Psoas muscle (tissue), 8 donors: ENCODE measurements at places on chromosomes 4 and X. TPM values are rescaled to one million over a fixed set of nuclear protein-coding genes. Genes with fewer than 3 reads are reported as not detected.

Gene TSPAN6
- 2.1 TPM for total RNA-seq

Gene ART3
- total RNA-seq, result 133 TPM

Gene WFS1
- total RNA-seq, result 8.8 TPM

Gene TMEM35A
- total RNA-seq, result 0.28 TPM

Gene IBSP
- not detected for total RNA-seq

DNA sequence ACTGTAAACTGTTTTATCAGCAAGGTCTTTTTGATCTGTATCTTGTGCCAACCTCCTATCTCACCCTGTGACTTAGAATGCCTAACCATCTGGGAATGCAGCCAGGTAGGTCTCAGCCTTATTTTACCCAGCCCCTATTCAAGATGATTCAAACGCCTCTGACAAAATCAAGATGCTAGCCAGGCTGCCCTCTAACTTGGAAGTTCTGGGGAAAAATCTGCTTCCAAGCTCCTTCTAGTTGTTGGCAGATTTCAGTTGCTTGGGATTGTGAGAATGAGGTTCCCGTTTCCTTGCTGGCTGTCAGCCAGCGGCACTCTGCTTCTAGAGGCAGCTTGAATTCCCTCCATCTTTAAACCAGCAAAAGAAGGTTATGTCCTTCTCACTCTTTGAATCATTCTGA, 34.7 kb downstream of the LUZP4 start:
- DNase-seq, result no peak

DNA sequence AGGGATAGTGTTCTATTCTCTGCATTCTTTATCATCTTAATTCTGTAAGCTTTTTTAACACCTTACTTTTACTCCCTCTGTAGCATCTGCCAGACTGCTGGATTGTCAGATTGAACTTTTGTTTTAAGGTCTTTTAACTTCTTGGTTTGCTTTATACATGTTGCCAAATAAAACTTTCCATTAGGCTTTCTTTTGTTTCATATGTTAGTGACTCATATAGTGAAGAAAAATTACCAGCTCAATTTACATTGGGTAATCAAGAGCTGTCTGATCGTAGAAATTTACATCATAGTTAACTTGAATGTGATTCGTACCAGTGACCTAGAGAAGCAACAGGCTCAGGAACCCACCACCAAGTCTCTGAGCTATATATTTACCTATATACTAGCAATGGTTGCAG, 28.5 kb upstream of the KLHL4 start:
- DNase-seq, result no peak

DNA sequence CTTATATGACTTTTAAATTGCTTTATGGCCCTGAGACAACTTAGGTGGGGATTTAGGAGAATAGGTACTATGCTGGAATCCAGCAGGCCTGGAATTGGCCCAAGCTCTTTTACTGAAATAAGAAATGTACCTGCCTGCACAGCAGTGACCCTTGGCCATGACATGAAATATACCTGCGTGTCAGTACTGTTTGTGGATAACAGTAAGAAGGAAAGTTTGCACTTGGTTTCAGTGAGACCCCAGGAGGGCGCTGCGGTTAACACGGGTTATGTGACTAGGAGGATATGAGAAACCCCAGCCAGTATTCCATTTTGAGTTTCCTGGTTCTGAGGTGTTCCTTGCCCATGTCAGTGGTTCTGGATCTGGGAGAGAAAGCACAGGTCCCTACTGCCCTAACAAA, 5.3 kb downstream of the MTM1 start:
- DNase-seq, result no peak

GRCh38 chr4:153215921-153216320, 11.7 kb downstream of the TRIM2 start:
- no peak for DNase-seq

DNA sequence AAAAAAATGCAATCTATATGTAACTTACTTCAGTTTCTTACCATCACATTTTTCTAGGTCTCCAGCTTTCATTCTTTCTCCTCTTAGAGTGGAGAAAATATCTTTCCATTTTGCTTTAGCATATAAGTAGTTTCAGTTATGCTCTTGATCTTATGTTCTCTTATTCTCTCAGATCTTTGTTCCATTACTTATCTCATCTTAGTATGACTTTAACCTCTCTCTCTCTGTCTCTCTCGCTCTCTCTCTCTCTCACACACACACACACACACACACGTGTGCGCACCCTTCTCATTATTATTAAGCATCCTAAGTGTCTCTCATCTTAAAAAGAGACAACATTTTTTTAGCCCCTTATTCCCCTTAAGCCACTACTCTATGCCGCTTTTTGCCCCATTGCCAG, 92.8 kb downstream of the FAAH2 start:
- no peak for DNase-seq

- no peak for DNase-seq
These were observed 154.0 kb downstream of the UGT8 start for GRCh38 chr4:114752391-114753165.

- DNase-seq, result no peak
These were observed 92.2 kb downstream of the LPAR4 start for GRCh38 chrX:78839711-78840110.

- no peak for DNase-seq
These were observed 15.1 kb upstream of the ABLIM2 start for GRCh38 chr4:8173492-8174242.

- no peak for DNase-seq
These were observed 374.1 kb upstream of the RASGEF1B start for GRCh38 chr4:81845761-81846160.

DNA sequence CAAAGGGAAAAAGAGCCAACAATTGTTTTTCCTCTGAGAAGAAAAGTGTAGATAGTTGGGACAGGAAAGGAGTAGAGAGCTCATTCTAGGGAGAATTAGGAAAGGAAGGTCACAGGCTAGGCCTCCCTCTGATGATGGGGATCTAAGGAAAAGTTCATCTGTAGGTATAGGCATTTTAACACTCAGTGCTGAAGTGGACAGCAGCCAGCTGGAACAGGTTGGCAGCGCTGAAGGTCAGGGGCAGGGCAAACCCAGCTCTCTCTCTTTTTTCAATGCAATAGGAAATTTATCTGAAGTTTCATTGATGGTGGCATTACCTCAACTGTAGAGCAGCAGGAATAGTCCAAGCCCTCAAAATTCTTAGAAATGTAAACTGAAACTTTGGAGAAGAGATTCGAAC, 98.5 kb upstream of the ETNPPL start:
- no peak for DNase-seq

- DNase-seq, result no peak
These were observed 8.0 kb downstream of the RPL34 start for GRCh38 chr4:108628411-108628810.

- no peak for DNase-seq
These were observed 20.3 kb downstream of the RNF4 start for GRCh38 chr4:2489081-2489805.

DNA sequence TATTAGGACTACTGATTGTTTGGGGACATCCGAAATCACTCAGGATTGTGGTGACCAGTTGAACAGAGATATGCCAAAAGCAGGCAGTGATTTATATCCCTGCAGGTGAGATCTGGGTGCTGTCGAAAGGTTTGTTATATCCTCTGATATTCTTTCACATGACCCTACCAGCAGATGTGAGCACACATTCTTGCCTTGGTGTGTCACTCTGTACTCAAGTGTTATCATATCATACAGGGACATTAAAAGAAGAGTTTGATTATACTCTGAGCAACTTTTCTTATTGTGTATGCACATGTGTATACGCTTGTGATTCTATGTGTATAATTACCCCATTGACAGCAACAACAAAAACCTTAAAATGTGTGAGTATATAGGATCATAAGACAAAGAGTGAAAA, 381.2 kb upstream of the IGFBP7 start:
- no peak for DNase-seq

GRCh38 chr4:34187056-34187455, 2057.3 kb downstream of the ARAP2 start:
- DNase-seq, result no peak

DNA sequence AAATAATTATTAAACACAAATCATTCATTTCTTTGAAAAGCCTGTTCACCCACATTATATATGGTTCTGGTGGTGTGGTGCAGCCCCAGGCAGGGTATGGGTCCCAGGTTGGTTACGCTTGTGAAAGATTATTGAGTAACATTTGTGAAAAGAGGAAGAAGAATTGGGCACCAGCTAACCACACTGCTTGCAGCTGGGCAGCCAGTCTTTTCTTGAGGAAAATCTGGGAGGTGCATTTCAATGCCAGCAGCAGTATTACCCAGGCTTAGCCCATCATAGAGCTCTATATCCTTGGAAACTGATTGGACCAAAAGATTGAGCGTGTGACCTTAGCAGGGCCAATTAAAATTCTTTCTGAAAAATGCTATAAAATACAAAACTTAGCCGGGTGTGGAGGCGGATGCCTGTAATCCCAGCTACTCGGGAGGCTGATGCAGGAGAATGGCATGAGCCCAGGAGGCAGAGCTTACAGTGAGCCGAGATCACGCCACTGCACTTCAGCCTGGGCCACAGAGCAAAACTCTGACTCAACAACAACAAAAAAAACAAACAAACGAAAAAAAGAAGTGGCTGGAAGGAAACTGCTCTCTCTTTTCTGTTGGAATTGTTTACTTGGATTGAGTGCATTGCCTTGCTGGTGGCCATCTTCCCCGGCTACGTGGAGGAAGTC, 9.7 kb upstream of the PLAC8 start:
- DNase-seq, result no peak

DNA sequence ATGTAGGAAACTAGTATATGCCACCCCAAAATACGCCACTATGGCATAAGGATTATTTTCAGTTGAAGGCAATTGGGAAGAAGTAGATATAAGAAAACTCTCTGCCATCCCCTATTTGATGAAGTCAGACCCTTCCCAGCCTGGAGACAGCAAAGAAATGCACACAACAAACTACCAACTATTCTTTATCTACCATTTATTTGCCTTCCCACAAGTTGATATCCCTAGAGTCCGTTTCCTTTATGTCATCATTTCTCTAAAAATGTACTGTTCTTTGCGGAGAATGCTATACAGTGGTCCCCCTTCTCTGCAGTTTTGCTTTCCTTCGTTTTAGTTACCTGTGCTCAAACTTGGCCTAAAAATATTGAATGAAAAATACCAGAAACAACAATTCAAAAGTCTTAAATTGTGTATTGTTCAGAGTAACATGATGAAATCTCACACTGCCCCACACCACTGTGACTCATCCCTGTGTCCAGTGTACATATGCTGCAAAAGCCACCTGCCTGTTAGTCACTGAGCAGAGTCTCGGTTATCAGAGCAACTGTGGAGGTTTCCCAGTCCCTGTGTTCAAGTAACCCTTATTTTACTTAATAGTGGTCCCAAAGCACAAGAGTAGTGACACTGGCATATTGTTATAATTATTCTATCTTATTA, 152.3 kb downstream of the WDFY3 start:
- DNase-seq, result peak; percentile 24

DNA sequence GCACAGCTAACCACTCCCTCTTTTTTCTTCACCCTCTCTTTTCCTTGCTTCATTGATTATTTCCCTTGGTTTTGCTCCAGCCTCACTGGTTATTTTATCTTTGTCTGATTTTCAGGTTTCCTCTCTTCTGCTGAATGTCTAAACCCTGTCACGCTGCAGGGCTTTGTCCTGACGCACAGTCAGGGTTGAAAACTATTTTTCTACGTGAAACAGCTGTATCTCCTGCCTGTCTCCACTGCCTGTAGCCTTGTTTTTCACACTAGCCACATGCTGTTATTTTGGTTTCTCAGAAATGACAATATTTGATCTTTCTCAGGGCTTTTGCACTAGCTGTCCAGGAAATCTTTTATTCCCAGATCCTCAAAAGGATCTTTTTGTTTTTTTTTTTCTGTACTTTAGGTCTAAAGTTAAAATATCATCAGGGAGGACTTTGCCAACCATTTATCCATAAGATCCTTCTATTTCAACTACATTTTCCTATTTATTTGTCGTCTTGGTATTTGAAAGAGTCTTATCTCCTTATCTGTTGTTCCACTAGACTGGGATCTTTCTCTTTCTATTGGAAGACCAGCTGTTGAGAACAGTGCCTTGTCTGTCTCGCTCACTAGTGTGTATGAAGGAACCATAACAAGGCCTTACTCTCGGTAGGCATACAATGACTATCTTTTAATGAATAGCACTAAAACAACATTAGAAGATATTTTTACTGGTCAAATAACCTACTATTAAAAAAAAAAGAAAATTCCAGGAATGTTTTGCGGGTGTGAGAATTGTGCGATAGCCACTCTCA, 164.3 kb downstream of the PDHA2 start:
- no peak for DNase-seq

DNA sequence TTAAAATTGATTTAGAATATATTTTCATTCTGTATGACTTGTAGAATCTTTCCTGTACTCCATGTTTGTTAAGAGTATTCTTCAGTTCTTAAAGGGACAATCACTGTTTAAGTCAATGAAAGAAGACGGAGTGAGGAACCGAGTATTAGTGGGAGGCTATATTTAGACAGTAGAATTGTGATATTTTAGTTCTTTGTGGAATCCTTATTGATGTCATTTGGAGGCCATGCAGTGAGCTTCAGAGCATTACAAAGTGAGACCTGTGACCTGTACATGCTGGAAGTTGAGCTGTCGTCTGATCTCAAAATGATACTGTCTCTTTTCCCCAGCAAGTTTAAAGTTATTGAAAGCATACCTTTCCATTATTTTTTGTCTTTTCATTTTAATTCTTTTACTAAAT, 394.7 kb downstream of the GALNTL6 start:
- no peak for DNase-seq

GRCh38 chrX:17567187-17567586, 170.1 kb upstream of the SCML1 start:
- DNase-seq, result peak; percentile 19

DNA sequence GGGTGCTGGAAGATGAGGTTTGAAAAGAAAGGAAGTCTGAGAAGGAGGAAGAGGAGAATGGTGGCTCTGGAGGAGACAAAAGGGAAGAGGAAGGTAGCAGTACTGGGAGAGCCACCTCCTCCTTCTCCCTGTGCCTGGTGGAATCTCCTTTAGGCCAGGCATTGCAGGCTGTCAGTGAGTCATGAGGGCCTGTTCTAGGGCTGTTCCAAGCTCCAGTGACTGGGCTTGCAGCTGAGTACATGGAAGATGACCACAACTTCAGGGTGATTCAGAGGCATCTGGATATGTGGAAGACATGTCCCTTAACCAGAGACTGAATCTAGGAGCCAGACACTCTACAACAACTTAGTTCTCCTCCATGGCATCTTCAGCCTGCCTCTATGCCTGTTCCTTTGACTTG, 107.8 kb downstream of the EFNB1 start:
- DNase-seq, result no peak

- no peak for DNase-seq
These were observed 40.5 kb upstream of the ARSJ start for GRCh38 chr4:114019969-114020358.
